ENCODE measurements at places on chromosomes 4 and X.

- no peak for DNase-seq
These were observed 61.1 kb downstream of the IQCM start for GRCh38 chr4:149754526-149754925.

- DNase-seq = no peak
These were observed 137.5 kb downstream of the MAGEB17 start for GRCh38 chrX:16304751-16305150.

DNA sequence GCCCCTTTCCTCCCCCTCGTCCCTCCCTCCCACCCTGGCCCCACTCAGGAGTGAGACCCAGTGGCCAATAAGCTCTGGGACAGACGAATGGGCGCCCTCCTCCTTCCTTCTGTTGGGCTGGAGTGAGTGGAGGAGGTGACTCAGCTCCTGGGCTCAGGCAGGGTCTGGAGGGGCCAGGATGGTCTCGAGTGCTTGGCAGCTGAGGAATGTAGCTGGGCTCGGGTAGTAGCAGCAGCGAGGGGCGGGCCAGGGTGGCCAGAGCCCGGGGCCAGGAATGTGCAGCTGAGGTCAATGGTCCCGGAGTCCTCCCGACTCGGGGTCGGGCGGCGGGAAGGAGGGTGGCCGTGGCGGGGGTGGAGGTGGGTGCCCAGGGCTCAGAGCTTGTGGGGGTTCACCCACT lies 15.0 kb downstream of the G6PD start:
- no peak for DNase-seq

DNA sequence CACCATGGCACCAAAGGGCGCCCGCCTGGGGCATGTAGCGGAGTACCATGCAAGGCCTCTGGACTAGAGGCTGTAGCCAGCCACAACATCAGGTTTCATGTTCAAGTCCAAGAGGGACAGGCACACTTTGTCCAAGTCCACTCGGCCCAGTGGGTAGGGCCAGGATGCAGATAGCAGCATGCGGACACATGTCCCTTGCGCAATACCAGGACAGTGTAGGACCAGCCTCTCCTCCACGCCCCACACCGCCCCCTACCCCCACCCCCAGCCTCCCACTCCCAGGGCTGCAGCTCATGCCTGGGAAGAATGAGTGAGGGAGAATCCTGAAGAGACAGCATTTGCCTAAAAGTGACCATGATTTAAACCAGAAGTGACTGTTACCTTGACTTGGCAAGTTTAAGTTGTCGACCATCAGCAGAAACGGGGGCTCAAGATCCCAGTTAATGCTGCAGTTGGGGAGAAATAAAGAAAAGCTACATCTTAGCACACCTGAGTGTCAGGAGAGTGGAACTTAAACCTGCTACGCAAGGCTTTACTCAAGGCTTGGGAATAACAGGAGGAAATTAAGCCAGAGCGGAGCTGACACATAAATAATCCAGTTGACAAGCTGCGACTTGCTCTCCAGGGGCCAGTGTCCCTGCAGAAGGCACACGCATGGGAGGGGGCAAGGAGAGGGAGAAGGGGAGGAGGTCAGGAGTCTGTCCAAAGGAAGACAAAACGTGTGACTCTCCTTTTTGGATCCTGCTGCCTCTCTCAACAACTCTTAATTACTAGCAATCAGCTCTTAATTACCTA lies 221.7 kb downstream of the BCOR start:
- DNase-seq = no peak

GRCh38 chr4:149279776-149280175 lies 535.9 kb downstream of the IQCM start:
- DNase-seq = no peak

All from hippocampal formation (tissue), 2 donors.